Naive thymus-derived CD4-positive, alpha-beta T cell (primary cell): ENCODE measurements at places on chromosomes 4 and X. TPM values are rescaled to one million over a fixed set of nuclear protein-coding genes. Genes with fewer than 3 reads are reported as not detected.
A peak's percentile ranks its signal among the peaks of the same experiment; 100 is the strongest.

Gene IL2
- 3.2 and 3.3 TPM in 2 replicates for total RNA-seq

DNA sequence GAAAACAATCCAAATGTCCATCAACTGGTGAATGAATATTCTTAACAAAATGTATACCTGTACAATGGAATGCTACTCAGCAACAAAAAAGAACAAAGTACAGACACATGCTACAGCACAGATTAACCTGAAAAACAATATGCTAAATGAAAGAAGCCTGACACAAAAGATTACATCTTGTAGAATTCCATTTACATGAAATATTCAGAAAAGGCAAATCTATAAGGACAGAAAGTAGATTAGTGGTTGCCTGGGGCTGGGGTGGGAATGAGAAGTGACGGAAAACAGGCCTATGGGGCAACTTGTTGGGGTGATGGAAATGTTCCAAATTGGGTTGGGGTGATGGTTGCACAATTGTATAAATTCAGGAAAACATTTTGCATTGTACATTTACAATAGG, 219.1 kb upstream of the GPC4 start:
- no peak for DNase-seq
- no peaks in the 10 kb centered on the region for H3K4me1 ChIP-seq
- H3K27me3 ChIP-seq, result no peaks in the 10 kb centered on the region
- no peak overlapping the region for H3K4me3 ChIP-seq
- H3K27ac ChIP-seq, result no peak overlapping the region

GRCh38 chrX:13702111-13702789, 13.3 kb downstream of the RAB9A start:
- no peak overlapping the region for H3K4me3 ChIP-seq
- no peaks in the 10 kb centered on the region for H3K27me3 ChIP-seq
- peaks cover 22% of the 10 kb centered on the region for H3K4me1 ChIP-seq
- H3K27ac ChIP-seq, result peak overlapping the region; percentile 34
- no peaks in the 10 kb centered on the region for H3K36me3 ChIP-seq
- no peak for DNase-seq

GRCh38 chrX:120755066-120755846, 120.4 kb downstream of the CT47B1 start:
- H3K27me3 ChIP-seq, result no peaks in the 10 kb centered on the region
- H3K4me3 ChIP-seq, result no peak overlapping the region
- DNase-seq, result peak; percentile 20
- H3K4me1 ChIP-seq, result no peaks in the 10 kb centered on the region
- no peak overlapping the region for H3K27ac ChIP-seq
- H3K36me3 ChIP-seq, result no peaks in the 10 kb centered on the region

- H3K27me3 ChIP-seq, result no peaks in the 10 kb centered on the region
- H3K4me3 ChIP-seq, result peak within 1 kb of the TSS; percentile 100
- H3K36me3 ChIP-seq, result no peaks in the 10 kb centered on the region
- peak; percentile 89 for DNase-seq
These were observed at the start of gene YTHDC1 for GRCh38 chr4:68349649-68350360. Gene YTHDC1 (minus strand): TSS chr4:68350090. CDS start chr4:68349753, 337 bp downstream.

Gene HGFAC
- 0.54 TPM for total RNA-seq

DNA sequence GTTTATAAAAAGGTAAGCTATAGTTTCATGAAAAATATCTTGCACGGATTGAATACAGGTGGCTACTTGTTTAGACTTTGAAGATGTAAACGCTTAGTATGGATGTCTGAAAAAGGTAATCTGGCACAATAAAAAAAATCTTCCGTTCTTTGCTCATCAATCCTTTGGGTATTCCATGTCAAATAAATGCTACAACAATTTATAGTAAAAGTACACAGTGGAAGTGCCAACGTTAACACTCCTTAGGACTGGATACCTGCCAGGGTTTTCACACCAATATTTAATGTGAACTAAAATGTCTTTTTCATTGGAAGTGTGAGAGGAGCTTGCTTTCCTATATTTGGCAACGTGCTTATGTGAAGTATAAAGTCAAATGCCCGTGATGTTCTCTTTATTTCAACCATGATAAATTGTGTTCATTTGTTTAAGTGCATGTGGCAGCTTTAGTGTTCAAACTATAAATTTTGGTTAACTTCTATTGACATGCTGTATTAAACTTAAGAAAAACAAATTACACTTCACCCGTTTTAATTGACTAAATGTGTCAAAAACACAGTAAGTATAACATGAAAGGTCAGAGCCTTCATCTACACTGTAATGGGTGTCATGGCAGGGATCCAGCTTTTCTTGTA, 121.7 kb upstream of the HAND2 start:
- no peaks in the 10 kb centered on the region for H3K27me3 ChIP-seq
- H3K27ac ChIP-seq, result no peak overlapping the region
- no peaks in the 10 kb centered on the region for H3K4me1 ChIP-seq
- H3K36me3 ChIP-seq, result no peaks in the 10 kb centered on the region

DNA sequence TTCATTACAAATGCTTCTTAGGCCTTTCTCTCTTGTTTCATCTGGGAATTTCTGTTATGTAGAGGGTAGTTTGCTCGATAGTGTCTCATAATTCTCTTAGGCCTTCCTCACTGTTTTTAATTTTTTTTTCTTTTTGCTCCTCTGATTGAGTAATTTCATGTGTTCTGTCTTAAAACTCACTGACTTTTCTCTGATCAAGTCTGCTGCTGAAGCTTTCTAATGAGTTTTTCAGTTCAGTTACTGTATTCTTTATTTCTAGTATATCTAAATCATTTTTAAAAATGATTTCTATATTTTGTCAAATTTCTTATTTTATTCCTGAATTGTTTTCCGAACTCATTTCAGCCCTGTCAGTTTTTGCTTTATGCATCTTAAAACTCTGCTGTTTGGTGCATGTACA, 228.0 kb downstream of the MID1IP1 start:
- no peaks in the 10 kb centered on the region for H3K27me3 ChIP-seq
- no peaks in the 10 kb centered on the region for H3K4me1 ChIP-seq
- H3K4me3 ChIP-seq, result no peak overlapping the region
- no peak overlapping the region for H3K27ac ChIP-seq
- no peak for DNase-seq

DNA sequence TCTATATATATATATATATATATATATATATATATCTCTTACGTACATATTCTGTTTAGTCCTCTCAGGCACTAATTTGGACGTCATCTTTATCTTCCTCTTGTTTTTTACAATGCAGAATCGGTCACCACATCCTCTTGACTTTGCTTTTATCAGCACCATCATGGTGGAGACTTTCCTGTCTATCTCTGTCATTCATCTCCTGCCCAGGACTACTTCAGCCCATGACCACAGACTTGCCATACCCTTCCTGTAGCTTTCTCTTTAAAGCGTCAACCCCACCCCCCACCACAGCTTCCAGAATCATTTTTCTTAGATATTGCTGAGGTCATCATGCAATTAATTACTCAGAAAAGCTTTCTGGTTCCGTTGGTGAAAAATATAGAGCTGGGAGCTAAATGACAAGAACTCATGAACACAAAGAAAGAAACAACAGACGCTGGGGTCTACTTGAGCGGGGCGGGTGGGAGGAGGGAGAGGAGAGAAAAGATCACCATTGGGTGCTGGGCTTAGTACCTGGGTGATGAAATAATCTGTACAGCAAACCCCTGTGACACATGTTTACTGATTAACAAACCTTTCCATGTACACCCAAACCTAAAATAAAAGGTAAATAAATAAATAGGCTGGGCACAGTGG, 30.5 kb upstream of the PRKX start:
- peak; percentile 34 for DNase-seq
- H3K27me3 ChIP-seq, result no peaks in the 10 kb centered on the region
- H3K27ac ChIP-seq, result no peak overlapping the region
- H3K36me3 ChIP-seq, result no peaks in the 10 kb centered on the region
- peaks cover 10% of the 10 kb centered on the region for H3K4me1 ChIP-seq

DNA sequence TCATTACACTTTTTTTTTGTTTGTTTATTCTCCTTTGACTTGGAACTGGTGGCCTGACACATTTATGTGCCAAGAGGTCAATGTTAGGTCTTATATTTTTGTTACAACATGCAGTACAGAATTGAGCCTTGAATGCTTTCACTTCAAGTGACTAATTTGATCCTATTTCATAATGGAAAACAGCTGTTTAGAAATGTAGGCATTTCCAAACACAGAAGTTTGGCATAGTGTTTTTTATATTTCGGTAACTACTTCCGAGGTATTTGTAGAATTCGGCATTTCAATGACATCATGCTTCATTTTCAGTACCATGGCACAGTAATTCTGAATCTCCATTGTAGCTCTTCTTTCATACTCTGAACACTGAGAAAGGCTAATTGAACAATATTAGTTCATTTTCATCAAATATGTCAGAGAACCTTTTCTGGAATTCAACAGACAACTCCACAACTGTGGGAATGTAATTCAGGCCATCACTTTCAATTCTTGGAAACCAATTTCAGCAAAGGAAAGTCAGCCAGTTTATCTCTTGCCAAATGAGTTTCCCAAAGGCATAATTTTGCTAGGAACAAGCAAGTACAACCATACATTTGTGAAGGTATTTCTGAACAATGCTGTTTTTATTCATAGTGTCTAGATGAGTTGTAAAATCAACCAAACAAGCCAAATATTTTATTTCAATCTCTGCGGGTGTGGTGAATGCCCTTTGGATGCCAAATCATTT, 11.4 kb downstream of the FAM120C start:
- H3K27ac ChIP-seq, result no peak overlapping the region
- no peak for DNase-seq
- H3K4me1 ChIP-seq, result no peaks in the 10 kb centered on the region
- H3K4me3 ChIP-seq, result no peak overlapping the region

- DNase-seq, result no peak
- no peak overlapping the region for H3K27ac ChIP-seq
- H3K27me3 ChIP-seq, result no peaks in the 10 kb centered on the region
- no peaks in the 10 kb centered on the region for H3K4me1 ChIP-seq
- H3K36me3 ChIP-seq, result no peaks in the 10 kb centered on the region
These were observed 139.5 kb downstream of the ANKRD50 start for GRCh38 chr4:124573056-124573455.

DNA sequence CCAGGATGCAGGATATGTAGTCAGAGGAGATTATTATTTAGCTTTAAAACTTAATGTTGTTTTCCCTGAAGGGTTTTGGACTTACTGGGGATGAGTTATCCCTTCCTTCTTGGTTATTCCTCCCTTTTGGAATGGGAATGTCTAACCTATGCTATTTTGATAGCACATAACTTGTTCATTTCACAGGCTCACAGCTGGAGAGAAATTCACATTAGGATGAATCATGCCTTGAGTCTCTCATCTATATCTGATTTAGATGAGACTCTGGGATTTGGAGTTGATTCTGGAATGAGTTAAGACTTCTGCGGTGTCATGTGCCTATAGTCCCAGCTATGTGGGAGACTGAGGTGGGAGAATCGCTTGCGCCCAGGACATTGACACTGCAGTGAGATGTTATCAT, 81.1 kb downstream of the ATP11C start:
- H3K4me3 ChIP-seq, result no peak overlapping the region
- DNase-seq, result no peak
- no peaks in the 10 kb centered on the region for H3K27me3 ChIP-seq
- no peaks in the 10 kb centered on the region for H3K36me3 ChIP-seq
- no peaks in the 10 kb centered on the region for H3K4me1 ChIP-seq

Gene NSUN7
- not detected for total RNA-seq

DNA sequence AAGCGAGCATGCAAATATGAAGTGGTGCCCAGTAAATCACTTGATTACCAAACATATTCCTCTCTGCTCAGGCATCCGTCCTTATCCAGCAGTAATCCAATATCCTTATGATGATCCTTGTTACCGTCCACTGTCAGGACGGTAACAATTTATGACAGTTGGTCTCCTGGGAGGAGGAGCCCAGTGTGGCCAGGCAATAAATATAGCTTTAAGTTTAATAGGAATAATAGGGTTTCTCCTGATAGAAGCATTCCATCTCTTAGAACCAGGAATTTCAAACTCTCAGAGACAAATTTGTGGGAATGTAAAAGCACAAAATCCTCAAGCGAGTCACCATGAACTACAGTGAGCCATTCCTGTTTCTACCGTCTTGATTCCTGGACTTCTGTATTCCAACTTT, 171.2 kb upstream of the IL15 start:
- H3K4me3 ChIP-seq, result no peak overlapping the region
- DNase-seq, result no peak
- no peaks in the 10 kb centered on the region for H3K4me1 ChIP-seq
- H3K27me3 ChIP-seq, result no peaks in the 10 kb centered on the region

- DNase-seq, result no peak
- H3K36me3 ChIP-seq, result no peaks in the 10 kb centered on the region
- H3K27ac ChIP-seq, result no peak overlapping the region
- no peaks in the 10 kb centered on the region for H3K27me3 ChIP-seq
- H3K4me3 ChIP-seq, result no peak overlapping the region
These were observed 49.6 kb upstream of the BCOR start for GRCh38 chrX:40147126-40147952.

Gene C4orf51
- total RNA-seq, result not detected

DNA sequence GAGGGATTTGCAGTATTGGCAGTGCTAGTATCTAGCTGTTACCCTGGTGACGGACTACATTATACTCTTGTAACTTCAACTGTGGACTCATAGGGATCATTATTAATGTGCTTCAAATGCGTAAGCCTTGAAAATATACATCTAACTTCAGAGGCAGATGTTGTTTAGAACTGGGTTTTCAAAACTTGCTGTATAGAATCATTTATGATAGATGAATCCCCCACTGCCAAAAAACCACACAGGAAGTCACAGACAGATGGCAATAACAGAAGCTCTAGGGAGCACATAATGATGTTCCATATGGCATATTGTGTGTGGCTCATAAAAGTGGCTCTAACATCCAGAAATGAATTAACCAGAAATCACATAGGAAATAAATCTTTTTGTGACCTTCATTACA, 62.3 kb upstream of the RELL1 start:
- H3K36me3 ChIP-seq, result no peaks in the 10 kb centered on the region
- DNase-seq, result no peak
- no peaks in the 10 kb centered on the region for H3K4me1 ChIP-seq
- no peak overlapping the region for H3K4me3 ChIP-seq
